ENCODE measurements at places on chromosomes 4 and X.

DNA sequence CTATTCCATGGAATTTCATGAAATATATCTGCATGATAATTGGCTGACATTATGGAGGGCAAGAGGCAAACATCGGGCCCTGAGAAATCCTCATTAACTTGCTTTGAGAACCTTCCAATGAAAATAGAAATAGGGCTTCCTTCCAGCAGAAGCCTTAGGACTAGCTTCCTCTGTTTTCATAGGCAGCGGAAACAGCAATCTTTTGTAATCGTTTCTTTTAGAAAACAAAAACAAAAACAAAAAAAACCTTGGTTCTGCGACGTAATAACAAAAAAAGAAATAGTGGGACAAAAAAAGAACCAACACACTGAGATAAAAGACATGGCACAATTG is 62.9 kb downstream of the GEMIN8 start:
- DNase-seq = no peak

DNA sequence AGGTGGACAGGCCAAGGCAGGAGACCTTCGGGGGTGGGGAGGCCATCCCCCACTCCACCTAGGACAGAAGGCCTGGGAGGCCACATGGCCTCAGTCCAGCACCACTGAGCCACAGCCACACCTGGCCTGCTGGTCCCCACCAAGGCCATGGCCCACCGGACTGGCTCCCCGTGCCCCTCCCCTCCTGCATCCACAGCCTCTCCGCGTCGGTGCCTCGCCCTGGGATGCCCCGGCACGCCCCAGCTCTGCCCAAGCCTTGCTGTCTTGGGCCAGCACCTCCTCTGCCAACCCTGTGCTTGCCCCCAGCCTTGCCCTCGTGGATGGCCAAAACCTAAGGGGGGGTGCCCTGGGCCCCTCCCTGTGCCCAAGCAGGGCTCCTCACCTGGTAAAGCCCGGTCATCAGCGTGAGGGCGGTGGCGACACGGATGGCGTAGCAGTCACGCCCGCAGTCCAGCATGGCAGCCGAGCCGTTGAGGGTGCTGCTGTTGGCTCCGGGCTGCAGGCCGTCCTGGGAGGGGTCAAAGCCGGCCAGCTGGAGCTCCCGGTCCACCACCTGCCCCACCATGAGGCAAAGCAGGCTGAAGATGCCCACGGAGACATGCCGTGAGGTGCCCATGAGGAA is 2.3 kb downstream of the SLC26A1 start:
- DNase-seq = no peak

DNA sequence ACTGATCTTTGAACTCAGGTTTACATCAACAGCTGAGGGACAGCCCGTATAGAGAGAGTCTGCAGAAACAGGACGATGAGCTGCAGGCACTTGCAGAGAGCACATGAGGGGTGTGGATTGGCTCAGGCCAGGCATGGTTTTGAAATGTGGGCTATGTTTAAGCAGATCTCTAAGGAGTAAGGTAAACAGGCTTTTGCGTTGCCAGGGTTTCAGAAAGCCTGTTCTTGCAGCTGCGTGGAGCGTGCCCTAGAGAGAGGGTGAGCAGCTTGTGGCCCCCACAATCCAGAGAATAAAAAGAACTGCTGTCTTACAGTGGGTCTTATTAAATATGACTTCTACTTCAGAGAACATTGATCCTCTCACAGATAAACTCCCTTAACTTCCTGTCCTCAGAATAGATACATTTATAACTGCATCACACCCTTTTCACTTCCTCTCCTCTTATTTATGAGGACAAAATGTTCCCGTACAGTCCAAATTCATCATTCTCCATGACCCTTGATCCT is 64.1 kb downstream of the TMA16 start:
- no peak for DNase-seq

DNA sequence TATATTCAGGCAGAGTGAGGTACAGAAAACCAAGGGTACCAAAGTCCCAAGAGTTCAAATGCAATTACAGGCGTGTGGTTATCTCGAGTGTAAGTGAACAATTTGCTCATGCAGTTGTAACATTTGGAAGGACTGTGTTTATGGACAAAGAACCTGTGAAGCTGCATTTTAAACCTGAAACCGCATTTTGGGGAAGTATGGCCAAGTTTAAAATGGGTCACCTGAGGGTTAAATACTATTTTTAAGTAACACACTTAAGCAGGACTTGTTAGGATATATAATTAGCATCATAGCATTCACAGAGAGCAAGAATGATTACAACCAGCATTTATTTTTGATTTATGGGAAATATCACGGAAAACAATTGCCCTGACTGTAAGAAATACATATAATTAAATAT is 79.1 kb upstream of the LCORL start:
- no peak for DNase-seq

- no peak for DNase-seq
These were observed 30.4 kb downstream of the SMAD1 start for GRCh38 chr4:145511913-145512522.

- no peak for DNase-seq
These were observed 56.5 kb downstream of the PRDM5 start for GRCh38 chr4:120865985-120866384.

GRCh38 chr4:173511787-173512361 is 18.2 kb downstream of the HAND2 start:
- DNase-seq = no peak

DNA sequence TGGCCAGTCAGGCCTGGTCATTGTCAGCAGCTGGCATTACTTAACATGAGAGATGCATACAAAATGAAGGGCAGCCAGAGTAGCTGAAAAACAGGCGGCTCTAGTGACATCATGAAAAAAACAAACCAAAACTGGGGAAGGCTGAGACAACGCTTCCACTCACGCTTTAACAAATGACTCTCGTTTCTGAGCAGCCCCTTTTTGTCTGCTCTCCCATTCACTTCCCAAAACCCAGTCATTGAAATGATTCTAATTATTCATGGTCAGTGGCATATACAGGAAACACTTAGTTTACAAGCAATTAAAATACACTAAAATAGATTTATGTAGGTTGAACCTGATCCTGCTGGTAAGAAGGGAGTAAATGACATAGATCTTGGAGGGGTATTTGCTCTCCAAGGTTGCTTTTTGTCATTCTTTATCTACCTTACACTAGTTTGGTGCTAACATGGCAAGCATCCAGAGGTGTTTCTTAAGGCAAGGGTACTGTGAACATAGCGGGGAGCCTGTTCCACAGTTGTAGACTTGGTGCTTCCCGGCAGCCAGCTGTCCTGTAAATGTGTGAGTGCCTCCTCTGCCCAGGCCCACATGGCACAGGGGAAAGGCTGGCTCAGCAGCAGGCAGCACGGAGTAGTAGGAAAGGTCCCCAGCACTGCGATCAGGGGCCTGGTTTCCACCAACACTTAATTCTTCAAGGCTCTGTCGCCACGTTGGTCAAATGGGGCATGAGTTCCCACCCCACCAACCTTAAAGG is 61.2 kb upstream of the CITED1 start:
- DNase-seq = no peak

GRCh38 chr4:102537269-102537668 is 36.1 kb downstream of the NFKB1 start:
- no peak for DNase-seq

DNA sequence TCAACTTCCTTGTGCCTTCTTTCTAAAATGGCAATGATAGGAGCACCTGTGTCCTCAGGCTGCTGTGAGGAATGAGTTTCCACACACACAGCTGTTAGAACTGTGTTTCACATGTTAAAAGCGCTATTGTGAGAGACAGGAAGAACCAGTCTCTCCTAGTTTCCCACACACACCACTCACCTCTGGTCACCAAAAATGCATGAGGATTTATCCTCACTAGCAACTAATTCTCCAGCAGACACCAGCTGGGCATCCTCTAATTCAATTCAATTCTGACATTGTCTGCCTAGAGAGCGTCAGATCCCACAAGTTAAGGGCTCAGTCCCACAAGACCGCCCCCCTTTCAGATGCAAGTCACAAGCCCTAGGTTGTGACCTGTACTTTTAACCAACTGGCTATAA is 29.0 kb upstream of the SLC2A9 start:
- DNase-seq = no peak

GRCh38 chr4:41878991-41879491 is 56.2 kb upstream of the TMEM33 start:
- DNase-seq = no peak

DNA sequence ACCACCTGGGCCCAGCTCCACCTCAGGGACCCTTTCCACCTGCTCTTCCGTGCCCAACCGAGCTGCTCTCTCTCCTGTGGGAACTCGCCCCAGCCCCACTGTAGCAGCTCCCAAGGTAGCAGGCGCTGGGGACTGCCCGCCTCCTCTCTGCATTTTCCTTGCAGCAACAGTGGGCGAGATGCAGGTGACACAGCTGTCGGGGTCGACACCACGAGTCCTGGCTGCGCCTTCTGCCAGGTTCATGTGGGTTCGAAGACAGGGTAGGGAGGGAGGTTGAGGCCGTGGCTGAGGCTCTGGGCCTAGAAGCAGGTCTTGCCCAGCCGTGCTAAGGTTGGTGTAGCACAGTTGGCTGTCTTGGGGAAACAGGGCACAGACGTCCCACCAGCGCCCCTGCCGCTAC is 245.2 kb upstream of the FSTL5 start:
- DNase-seq = no peak

DNA sequence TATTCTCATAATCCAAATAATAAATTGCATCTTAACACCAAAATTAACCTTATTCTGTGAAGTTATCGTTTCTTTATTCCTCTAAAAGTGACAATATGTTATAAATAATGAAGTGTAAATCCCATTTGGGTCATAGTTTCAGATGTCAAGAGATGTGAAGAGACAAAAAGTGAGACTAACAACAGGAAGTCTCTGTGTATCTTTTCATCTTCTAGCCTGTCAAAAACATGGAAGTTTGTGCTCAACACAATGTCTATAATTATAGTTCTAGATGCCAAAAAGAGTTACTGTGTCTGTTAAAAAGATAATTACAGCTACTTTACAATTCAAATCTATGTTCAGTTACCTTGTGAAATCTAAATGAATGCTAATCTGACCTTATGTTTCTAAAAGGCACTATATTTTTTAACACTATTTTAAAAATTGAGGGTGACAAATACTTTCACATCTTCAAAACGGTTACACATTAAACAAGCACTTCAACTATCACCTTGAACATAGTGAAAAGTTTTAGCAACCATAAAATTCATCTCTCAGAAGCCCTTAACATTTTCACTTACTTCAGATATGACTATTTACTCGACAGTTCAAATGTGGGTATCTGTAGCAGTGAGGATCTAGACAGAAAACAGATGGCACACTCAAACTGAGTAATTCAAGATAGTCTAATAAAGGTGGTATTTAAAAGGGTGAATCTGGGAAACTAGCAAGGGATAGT is 509.8 kb downstream of the ARAP2 start:
- DNase-seq = no peak

GRCh38 chr4:2940267-2941137 is 22.7 kb downstream of the NOP14 start:
- no peak for DNase-seq

DNA sequence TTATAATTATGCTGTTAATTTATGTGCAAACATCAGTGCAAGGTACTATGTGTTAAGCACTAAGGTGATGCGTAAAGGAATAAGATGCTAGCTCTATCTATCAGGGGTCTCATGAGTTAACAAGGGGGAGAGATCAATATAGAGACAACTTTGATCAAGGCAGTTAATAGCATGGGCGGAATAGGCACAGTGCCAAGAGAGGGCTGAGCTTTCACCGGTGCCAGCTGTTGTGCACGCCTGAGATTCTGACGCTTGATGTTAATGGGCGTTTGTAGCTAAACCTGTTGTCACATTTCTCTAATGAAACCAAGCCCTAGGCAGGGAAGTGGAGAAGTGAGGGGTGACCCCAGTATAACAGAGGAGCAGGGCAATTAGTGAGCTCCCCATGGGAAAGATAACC is 86.0 kb upstream of the NMU start:
- DNase-seq = no peak

DNA sequence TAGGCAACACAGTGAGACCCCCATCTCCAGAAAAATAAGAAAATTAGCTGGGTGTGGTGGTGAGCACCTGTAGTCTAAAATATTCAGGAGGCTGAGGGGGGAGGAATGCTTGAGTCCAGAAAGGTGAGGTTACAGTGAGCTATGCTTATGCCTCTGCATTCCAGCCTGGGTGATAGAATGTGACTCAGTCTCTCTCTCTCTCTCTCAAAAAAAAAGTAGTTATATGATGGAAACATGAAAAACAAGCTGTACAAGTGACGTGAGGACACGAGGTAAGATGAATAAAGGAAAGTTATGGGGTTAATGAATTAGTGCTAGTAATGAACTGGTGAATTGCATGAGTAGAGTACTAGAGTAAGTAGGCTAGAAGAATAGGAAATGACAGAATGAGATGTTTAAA is 21.8 kb upstream of the CAMK2D start:
- no peak for DNase-seq

DNA sequence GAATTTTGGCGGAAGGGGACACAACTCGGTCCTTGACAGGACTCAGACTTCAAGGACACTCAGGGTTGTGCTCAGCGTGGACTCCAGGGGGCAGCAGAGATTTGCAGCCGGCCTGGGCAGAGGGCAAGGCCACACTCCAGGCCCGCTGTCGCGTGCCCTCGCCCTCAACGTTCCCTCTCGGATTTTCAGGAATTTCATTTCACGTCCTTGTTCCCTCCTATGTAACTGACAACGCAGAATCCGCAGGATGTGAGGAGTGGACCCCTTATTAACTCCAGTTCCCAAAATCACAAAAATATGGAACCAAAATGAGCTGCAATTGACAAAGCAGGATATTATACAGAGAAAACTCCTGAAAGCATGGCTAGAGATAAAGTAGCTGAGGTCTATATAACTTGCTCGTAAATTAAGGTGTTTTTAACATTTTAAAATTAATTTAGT is 21.0 kb upstream of the DCTD start:
- peak; percentile 18 for DNase-seq

GRCh38 chrX:140733766-140734342 is 24.3 kb downstream of the LINC00632 start:
- no peak for DNase-seq

DNA sequence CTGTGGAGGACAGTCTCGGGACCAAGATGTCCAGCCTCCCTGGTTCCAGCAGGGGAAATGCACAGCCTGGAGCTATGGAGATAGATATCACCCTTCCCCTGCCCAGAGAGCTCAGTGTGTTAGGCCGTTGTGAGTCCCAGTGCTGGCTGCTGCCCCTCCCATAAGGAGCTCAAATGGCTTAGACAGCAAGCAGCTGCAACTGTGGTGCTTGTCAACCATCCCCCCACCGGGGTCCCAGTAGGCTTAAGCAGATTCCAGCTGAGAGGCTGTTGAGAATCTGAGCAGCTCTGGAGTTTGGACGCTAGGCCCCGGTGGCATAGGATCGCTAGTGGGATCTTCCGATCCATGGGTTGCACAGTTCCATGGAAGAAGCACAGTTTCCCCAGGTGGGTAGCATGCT is 181.8 kb upstream of the POF1B start:
- DNase-seq = no peak

All from activated CD8-positive, alpha-beta memory T cell treated with anti-CD3 and anti-CD28 coated beads for 4 hours (primary cell).